ENCODE measurements at places on chromosomes 4 and X.
A peak's percentile ranks its signal among the peaks of the same experiment; 100 is the strongest.

DNA sequence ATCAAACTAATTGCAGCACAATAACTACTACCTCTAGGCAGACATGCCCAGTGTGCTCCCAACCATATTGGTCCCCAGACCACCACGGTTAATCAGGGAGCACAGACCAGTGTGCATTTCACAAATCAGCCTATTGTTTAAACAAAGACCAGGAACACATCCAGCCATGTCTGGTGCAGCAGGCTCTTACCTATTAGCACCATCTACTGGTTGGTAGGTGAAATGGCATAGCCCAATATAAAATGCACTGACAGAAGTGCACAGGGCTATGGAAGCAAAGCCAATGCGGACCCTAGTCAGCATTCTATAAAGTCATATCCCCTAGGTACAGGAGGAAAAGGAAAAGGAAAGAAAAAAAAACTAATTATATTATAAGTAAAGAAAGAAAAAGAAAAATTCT, 15.5 kb upstream of the CYLC1 start:
- DNase-seq = no peak

DNA sequence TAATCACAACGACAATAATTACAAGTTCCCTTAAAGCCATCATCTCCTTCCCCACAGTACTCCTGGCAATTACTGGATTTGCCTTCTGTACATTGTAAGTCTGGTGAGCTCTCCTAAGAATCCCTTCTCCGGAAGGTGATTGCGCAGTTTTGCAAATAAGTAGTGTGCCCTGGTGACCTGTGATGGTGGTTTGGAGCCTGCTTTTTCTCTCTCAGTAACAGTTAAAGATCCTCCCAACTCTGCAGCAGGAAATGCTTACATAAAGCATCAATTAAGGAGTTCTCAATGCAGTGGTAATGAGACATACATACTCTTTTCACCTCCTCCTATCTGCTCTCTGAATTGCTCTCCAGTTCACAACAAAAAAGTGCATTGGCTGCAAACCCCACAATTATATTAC, 159.7 kb downstream of the SH2D1A start:
- no peak for DNase-seq

- DNase-seq = peak; percentile 87
Observed at GRCh38 chrX:131752493-131753198, 208.8 kb downstream of the OR13H1 start.

DNA sequence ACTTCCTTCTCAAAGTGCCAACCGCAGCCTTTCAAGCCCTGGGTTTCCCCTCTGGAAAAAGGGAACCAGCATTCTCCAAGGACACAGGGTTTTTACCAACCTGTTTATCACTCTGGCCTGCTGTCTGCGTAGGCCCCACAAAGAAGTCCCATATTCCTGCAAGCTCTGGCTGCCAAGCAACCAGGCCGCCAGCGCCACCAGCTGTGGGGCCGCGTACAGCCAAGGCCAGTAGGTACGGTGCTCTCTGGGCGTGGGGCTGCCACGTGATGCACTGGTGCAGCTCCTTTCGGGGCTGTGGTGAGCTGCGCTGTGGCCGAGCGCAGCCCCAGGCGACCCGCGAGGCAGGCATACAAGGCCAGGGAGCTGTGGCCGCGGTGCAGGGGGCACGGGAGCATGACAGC, 22.1 kb downstream of the LUZP4 start:
- no peak for DNase-seq

GRCh38 chr4:159608436-159608835, 505.6 kb downstream of the RAPGEF2 start:
- no peak for DNase-seq

DNA sequence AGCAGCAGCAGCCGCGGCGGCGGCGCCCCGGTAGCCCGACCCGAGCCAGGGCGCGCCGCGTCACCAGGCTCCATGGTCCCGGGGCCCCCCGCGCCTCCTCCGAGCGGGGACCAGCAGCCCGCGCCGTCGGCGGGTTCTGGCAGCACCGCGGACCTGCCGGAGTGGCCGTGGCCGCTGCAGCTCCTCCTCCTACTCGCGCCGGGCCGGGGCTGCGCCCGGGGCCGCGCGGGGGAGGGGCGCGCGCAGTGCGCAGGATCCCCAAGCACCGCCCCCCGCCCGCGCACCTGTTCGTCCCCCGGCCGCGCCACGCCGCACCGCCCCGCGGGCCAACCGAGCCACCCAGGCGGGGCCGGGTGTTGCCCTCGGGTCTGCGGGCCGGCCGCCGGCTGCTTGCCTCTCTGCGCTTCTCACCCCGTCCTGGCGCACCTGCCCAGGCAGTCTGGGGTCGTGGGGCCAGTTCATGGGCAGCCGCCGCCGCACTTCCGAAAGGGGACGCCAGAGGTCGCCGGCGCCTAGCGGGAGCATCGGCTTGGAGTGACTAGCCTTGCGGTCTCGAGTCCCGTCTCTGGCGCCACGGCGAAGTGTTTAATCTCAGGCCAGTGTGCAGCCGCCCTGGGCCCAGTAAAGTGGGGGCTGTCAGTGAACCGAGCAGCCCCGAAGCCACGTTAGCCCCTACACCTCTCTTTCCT, at the start of gene SLC9A7:
Gene SLC9A7, minus strand, starts transcription at position 163 of the 689 bp plus-strand sequence. Its CDS starts 89 bp downstream, at position 74.
- peak; percentile 92 for DNase-seq

DNA sequence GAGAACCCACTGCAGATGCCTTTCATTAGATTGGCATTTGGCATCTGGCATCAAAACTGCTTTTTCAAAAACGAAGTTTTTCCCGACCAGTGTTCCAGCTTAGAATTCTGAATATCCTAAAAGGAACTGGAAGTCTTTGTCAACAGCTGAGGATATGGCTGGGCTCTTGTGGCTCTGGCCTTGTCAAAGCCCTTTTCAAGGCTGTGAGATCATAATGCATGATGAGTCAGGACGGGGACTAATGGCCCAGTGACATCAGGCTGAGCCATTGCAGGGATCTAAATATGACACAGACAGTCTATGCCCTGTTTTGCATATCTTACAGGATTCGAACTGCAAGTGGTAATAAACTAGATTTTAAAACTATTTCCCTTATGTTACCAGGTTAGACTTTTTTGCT, 306.4 kb downstream of the PTTG2 start:
- DNase-seq = peak; percentile 50

GRCh38 chr4:56910172-56910967, 2.7 kb downstream of the REST start:
- DNase-seq = no peak

- no peak for DNase-seq
Observed at GRCh38 chr4:155383541-155383940, 6.8 kb upstream of the MAP9 start.

DNA sequence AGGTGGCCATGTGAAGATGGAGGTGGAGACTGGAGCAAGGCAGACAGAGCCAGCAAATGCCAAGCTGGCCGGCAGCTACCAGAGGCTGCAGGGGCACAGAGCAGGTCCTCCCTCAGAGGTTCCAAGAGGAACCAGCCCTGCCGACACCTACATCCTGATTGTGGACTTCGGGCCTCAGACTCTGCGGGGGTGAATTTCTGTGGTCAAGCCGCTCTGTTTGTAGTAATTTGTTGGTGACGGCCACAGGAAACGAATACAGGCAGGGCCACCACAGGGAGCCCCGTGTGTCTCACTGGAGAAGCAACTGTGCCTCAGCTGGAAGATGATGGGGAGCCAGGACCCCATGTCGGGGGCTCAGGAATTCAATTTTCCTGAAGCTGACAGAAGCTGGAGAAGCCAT, 28.3 kb downstream of the ZFYVE28 start:
- DNase-seq = no peak

GRCh38 chr4:67080046-67080557, 465.2 kb downstream of the CENPC start:
- no peak for DNase-seq

GRCh38 chrX:101407167-101407747, 468 bp downstream of the GLA start:
- no peak for DNase-seq

- DNase-seq = no peak
Observed at GRCh38 chr4:72935462-72935861, 134.1 kb downstream of the COX18 start.

- DNase-seq = no peak
Observed at GRCh38 chr4:96652821-96653220, 812.9 kb downstream of the PDHA2 start.

GRCh38 chr4:21885241-21885640, 63.3 kb downstream of the KCNIP4 start:
- no peak for DNase-seq

- no peak for DNase-seq
Observed at GRCh38 chr4:83639849-83640493, 104.1 kb downstream of the GPAT3 start.

GRCh38 chr4:102449751-102450352, 51.3 kb upstream of the NFKB1 start:
- DNase-seq = no peak

DNA sequence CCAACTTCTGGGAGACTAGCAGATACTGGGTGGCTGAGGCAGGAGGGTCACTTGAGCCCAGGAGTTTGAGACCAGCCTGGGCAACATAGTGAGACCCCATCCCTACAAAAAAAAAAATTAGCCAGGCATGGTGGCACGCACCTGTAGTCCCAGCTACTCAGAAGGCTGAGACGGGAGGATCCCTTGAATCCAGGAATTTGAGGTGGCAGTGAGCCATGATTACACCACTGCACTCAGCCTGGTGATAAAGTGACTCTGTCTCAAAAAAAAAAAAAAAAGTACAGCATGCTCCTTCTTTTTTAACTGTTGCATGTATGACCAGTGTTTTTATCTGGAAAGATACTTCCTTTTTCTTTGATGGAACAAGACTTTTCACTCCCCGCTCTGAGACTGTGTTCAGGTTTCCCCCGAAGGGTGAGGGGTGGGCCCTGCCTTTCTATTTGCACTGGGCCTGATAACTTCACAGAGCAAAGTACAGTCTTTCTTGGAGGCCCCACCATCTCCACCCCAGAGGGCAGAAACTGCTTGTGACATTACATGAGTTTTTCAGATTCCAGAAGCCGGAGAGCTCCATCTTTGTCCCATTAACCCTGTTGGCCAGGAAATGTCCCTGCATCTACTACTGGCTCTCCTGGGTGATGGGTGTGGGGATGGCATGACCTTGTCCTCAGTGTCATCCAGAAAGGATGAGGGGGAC, 35.2 kb downstream of the NYX start:
- DNase-seq = no peak

GRCh38 chr4:102780476-102781144, 19.8 kb upstream of the MANBA start:
- no peak for DNase-seq

- DNase-seq = no peak
Observed at GRCh38 chr4:10684631-10685030, at the start of gene CLNK. CLNK (minus strand) TSS chr4:10684768; CDS start chr4:10667869, 16,899 bp downstream.
